ENCODE measurements at places on chromosomes 11 and 22.

GRCh38 chr11:2012440-2012839 lies 14.8 kb upstream of the H19 start:
- DNase-seq = no peak

GRCh38 chr11:19379465-19379864 lies 138.7 kb upstream of the E2F8 start:
- DNase-seq = no peak

GRCh38 chr11:1059759-1060158 lies 14.9 kb upstream of the MUC2 start:
- no peak for DNase-seq

GRCh38 chr11:126189109-126189929 lies 22.1 kb downstream of the RPUSD4 start:
- no peak for DNase-seq

DNA sequence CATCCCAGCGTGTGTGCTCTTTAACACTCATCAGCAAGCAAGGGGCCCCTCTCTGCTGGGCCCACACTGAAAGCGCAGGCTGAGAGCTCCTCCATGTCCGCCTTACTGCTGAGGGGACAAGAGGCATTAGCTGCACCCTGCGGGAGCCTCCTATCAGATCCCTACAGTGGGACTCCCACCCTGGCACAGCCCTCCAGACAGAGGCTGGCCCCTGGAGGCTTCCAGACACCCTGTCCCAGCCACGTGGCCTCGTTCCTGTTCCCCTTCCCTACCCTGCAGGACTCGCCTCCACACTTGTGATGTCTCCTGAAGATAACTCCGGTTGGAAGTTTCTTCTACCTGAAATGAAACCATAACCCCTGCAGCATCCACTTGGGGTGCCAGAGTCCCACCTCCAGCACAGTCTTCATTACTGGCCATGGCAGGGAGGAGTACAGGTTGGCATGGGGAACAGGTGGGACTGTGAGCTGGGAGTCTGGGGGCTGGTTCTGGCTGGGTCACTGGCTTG lies 5.0 kb upstream of the SH3BP1 start:
- no peak for DNase-seq

Measured in activated naive CD8-positive, alpha-beta T cell treated with anti-CD3 and anti-CD28 coated beads, Interleukin-2, amount 50 U/mL, for 16 hours (primary cell).